GM13977 (cell line): ENCODE measurements at places on chromosomes 1 and 21.

GRCh38 chr1:86922445-86922844 is 8.0 kb downstream of the HS2ST1 start:
- no peak for DNase-seq

DNA sequence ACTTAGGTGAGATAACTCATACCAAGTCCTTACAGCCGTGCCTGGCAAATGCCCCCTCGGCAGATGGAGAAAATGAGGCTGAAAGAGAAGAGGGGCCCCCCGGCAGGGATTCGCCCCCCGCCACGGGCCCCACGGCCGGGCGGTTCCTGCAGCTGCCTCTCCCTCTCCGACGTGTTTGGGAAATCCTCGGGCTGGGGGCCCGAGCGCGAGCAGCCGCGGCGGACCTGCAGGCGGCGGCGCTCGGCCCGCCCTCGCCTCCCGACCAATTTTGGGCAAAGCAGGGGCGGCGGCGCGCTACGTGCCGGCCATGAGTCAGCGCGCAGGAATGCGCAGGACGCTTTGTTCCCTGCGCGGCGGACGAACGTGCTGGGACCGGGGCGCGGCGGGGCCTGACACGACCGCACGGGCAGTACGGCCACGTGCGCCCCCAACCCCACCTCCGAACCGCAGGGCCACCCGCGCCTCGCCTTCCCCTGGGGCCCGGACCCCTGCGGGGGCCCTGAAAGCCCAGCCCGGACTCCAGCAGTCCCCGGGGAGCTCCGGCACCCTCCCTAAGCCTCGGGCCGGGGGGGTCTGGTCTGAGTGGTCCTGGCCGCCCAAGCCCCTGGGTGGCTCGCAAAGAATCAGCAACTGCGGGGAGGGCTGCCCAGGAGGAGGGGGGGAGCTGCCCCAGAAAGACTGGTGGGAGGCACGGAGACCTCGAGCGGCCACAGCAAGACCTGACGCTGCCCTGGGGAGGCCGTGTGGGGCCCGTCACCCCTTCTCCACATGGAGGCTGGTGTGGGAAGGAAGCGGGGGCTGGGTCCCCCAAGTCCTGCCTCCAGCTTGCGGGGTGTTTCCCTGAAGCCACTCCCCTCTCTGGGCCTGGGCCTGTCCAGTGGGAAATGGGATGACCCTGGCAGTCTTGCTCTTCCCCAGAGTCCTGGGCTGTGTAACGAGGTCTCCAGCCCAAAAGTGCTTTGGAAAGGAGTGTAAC is 11.9 kb upstream of the EDN2 start:
- peak; percentile 81 for DNase-seq

GRCh38 chr1:25658791-25659431 is 42.3 kb downstream of the MAN1C1 start:
- DNase-seq: no peak

- no peak for DNase-seq
These were observed 97.1 kb downstream of the DIRAS3 start for GRCh38 chr1:67953301-67953700.

DNA sequence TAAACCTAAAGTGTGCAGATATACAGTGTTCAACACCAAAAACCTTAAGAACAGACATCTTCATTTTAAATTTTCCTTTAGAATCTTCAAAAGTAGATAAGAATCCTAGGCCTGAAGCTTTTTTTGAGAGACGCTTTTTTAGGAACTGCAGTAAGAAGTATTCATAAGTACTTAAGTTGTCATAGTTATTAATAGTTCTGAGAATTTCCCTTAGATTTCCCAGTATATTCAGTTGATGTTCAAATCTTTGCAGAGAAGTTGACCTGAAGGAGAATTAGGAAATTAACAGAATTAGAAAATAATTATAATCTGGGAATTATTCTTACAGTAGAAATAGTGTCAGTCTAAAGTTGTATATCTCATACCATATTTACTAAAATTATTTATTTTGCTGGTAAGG is 150.3 kb downstream of the NCAM2 start:
- no peak for DNase-seq

DNA sequence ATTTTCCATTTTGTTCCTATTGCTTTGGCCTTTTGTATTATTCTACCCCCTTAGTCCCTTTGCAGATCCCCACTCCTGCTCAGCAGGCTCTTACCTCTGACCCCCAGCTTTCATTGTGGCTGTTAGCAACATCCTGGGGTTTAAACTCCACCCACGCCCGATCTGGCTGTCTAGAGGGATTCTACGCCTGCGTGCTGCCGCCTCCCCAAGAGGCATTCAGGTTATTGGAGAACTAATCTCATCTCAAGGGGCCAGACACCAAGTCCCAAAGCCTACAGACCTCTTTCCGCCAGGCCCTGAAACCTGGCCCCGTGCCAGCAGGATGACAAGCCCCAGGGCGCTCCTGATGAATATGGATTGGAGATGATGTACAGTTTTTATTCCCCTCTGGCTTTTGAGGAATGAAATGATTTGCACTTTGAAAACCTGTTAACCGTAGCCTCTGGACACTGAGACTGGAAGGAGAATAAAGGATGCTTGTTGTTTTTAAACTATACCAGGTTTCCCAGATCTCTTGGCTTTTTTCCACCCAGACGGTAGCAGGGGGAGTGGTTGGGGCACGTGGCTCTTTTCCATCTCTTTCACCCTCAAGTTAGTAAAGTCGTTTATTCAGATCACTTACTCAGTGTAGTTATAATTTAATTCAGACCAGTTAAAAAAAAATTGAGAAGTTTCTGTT is 14.5 kb upstream of the IKBKE start:
- DNase-seq: no peak

GRCh38 chr1:222843469-222844410 is 28.9 kb downstream of the DISP1 start:
- DNase-seq: no peak
